ENCODE measurements at places on chromosomes 7 and 10. TPM values are rescaled to one million over a fixed set of nuclear protein-coding genes. Genes with fewer than 3 reads are reported as not detected.

The ITIH5 gene
- not detected for total RNA-seq

The SPDYE2 gene
- total RNA-seq = not detected

The MEST gene
- 49.5 TPM for total RNA-seq

The CRPPA gene
- 1.6 TPM for total RNA-seq

The FAM241B gene
- total RNA-seq = 18.0 TPM

The PCLO gene
- total RNA-seq = 2.4 TPM

The CCDC172 gene
- total RNA-seq = not detected

The CALHM3 gene
- 0.49 TPM for total RNA-seq

The PRPS1L1 gene
- not detected for total RNA-seq

The NAT16 gene
- 2.0 TPM for total RNA-seq

DNA sequence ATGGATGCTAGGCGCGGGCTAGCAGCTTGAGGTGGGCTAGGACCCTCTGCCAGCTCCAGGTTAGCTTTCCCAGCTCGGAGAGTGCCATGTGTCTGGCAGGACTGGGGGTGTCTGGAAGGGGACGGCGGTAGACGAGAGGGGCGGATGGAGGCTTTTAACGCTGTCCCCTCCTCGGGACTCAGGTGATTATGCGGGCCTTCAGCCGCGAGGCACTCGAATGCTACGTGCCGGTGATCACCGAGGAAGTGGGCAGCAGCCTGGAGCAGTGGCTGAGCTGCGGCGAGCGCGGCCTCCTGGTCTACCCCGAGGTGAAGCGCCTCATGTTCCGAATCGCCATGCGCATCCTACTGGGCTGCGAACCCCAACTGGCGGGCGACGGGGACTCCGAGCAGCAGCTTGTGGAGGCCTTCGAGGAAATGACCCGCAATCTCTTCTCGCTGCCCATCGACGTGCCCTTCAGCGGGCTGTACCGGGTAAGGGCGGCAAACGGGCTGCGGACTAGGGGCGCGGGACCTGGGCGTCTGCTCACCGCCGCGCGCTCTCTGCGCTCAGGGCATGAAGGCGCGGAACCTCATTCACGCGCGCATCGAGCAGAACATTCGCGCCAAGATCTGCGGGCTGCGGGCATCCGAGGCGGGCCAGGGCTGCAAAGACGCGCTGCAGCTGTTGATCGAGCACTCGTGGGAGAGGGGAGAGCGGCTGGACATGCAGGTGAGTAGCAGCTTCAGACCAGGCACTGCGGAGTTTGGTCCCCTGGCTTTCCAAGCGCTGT lies 1.1 kb downstream of the CYP26A1 start:
- 0 out of 2 replicates have a peak overlapping the region, but pooled peaks have one; percentile 60 for H3K4me3 ChIP-seq
- no peak for DNase-seq
- no peaks in the 10 kb centered on the region for H3K27me3 ChIP-seq
- H3K4me1 ChIP-seq = peaks cover 8% of the 10 kb centered on the region
- no peaks in the 10 kb centered on the region for H3K36me3 ChIP-seq

- H3K27ac ChIP-seq = 0 out of 2 replicates have a peak overlapping the region, but pooled peaks have one; percentile 20
- H3K4me1 ChIP-seq = no peaks in the 10 kb centered on the region
- H3K4me3 ChIP-seq = no peak overlapping the region
- DNase-seq = no peak
- H3K27me3 ChIP-seq = no peaks in the 10 kb centered on the region
- peaks cover 7% of the 10 kb centered on the region for H3K36me3 ChIP-seq
Measured at GRCh38 chr10:97676770-97677581, 10.1 kb downstream of the AVPI1 start.

DNA sequence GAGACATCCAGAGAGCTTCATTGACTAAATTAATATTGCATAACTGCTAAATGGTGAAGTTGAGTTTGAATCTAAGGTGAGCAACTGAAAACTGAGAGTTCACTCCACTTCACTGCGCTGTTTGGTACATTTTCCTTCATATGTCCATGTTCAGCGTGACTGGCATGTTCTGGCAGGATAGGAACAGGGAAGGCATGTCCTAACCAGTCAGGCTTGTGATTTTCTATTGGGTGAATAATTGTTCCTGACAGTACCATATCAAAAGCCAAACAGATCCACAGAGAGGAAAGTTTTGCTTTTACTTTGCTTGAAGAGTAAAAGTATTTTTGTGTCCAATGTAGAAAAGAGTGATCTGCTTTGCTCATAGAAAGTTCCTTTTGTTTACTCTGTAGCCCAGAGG lies 53.2 kb downstream of the WDFY4 start:
- H3K36me3 ChIP-seq = no peaks in the 10 kb centered on the region
- H3K27me3 ChIP-seq = peaks cover 47% of the 10 kb centered on the region
- H3K4me3 ChIP-seq = no peak overlapping the region
- no peaks in the 10 kb centered on the region for H3K4me1 ChIP-seq
- no peak for DNase-seq

GRCh38 chr7:4730276-4730675 lies 45.1 kb upstream of the AP5Z1 start:
- 0 out of 2 replicates have a peak, but pooled peaks cover 5% of the 10 kb centered on the region for H3K36me3 ChIP-seq
- DNase-seq = no peak
- no peaks in the 10 kb centered on the region for H3K27me3 ChIP-seq

GRCh38 chr7:42123716-42124115 lies 113.3 kb downstream of the GLI3 start:
- no peak for DNase-seq
- no peaks in the 10 kb centered on the region for H3K4me1 ChIP-seq
- H3K4me3 ChIP-seq = no peak overlapping the region
- no peak overlapping the region for H3K27ac ChIP-seq
- H3K27me3 ChIP-seq = no peaks in the 10 kb centered on the region

DNA sequence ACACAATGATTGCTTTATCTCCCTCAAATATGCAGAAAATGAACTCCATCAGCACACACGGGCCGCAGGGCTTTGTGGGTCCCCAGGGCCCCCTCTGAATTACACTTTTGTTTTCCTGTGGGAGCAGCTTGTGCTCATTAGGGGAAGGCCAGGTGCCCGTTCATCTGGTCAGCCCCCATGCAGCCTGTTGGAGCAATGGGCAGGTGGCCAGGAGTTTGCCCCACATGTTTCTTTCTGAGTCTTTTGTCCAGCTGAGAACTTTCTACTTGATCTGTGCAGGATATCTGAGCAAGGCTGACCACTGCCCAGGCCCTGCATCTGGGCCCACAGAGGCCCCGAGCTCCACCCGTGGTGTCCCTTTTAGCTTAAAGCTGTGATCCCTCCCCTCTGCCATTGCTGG lies 105.3 kb upstream of the FAM20C start:
- peaks cover 10% of the 10 kb centered on the region for H3K27me3 ChIP-seq
- H3K4me3 ChIP-seq = no peak overlapping the region
- no peaks in the 10 kb centered on the region for H3K36me3 ChIP-seq
- no peak for DNase-seq
- peaks cover 33% of the 10 kb centered on the region for H3K4me1 ChIP-seq
- H3K27ac ChIP-seq = no peak overlapping the region

- H3K27ac ChIP-seq = no peak overlapping the region
- no peak overlapping the region for H3K4me3 ChIP-seq
Measured at GRCh38 chr7:102106625-102107024, 180.0 kb upstream of the SH2B2 start.

DNA sequence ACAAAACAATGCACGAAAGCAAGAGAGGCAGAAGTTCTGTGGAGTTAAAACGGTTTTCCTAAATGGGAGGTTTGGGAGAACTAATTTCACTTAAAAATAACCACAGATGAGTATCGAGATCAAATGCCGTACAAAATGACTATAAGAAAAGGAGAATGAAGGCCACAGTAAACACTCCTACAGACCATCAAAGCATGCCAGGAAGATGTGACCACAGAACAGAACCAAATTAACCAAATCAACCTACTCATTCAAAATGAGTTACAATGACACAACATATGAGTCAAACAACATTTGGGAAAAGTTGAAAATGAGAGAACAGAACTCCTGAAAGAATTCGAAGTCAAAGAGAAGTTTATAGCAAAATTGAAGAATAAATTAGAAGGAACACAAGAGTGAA lies 24.3 kb upstream of the DOCK1 start:
- no peak overlapping the region for H3K27ac ChIP-seq
- H3K4me1 ChIP-seq = no peaks in the 10 kb centered on the region
- DNase-seq = no peak

GRCh38 chr10:47133871-47134570 lies 166.0 kb upstream of the GDF10 start:
- H3K36me3 ChIP-seq = no peaks in the 10 kb centered on the region
- no peaks in the 10 kb centered on the region for H3K27me3 ChIP-seq
- H3K27ac ChIP-seq = no peak overlapping the region
- no peak overlapping the region for H3K4me3 ChIP-seq
- DNase-seq = no peak

DNA sequence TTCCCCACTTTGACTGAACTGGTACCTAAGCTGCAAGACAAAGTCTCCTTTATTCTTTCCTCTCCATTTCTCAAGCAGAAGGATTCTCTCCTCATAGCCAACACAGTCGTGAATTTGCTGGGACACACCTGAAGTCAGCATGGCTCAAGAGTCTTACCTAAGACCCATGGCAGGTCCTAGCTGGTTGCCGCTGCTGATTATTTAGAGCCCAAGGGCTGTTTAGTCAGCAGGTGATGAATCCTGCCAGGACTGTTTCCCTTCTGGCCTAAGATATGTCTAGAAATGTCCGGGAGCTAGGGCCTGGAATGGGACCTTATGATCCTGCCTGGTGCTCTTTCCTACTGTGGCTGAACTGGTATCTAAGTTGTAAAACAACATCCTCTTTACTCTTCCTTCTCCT lies 82.8 kb downstream of the AHCYL2 start:
- H3K4me3 ChIP-seq = no peak overlapping the region
- DNase-seq = no peak
- H3K36me3 ChIP-seq = no peaks in the 10 kb centered on the region
- no peaks in the 10 kb centered on the region for H3K27me3 ChIP-seq
- H3K4me1 ChIP-seq = no peaks in the 10 kb centered on the region
- no peak overlapping the region for H3K27ac ChIP-seq

DNA sequence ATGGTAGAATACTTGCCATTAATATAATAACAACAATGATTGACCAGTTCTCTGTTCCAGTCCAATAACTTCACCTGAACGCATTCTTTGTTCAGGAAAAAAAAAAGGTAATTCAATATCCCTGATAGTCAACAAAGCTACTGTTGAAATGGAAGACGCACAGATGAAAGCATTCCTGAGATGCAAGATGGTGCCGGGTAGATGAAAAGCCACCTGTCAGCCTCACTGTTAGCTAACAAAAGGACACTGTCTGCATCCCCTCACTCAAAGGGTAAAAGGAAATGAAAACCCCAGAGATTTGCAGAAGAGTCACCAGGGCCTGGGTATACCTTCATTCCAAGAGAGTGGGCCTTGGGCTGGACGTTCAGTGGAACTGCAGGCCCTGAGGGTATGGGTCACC lies 357.4 kb downstream of the PLXNA4 start:
- H3K4me3 ChIP-seq = no peak overlapping the region
- no peak overlapping the region for H3K27ac ChIP-seq
- peaks cover 33% of the 10 kb centered on the region for H3K27me3 ChIP-seq

DNA sequence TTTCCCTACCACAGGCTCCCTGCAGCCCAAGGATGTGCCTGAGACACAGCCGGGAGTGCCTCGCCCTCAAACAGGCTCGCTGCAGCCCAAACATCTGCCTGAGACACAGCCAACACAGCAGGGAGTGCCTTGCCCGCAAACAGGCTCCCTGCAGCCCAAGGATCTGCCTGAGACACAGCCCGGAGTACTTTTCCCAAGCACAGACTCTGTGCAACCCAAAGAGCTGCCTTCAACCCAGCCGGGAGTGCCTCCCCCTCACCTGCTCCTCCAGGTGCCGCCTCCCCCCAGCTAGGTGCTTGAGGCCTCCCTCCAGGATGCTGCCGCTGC lies 42.9 kb downstream of the ANTXRL start:
- H3K4me1 ChIP-seq = no peaks in the 10 kb centered on the region
- no peaks in the 10 kb centered on the region for H3K36me3 ChIP-seq
- no peak for DNase-seq
- H3K27ac ChIP-seq = no peak overlapping the region
- H3K4me3 ChIP-seq = no peak overlapping the region
- H3K27me3 ChIP-seq = no peaks in the 10 kb centered on the region

GRCh38 chr7:129053938-129054437 lies 923 bp downstream of the TNPO3 start:
- H3K36me3 ChIP-seq = no peaks in the 10 kb centered on the region
- no peaks in the 10 kb centered on the region for H3K27me3 ChIP-seq
- H3K4me3 ChIP-seq = peak overlapping the region; percentile 95
- peak overlapping the region; percentile 91 for H3K27ac ChIP-seq
- peaks cover 14% of the 10 kb centered on the region for H3K4me1 ChIP-seq
- DNase-seq = no peak

DNA sequence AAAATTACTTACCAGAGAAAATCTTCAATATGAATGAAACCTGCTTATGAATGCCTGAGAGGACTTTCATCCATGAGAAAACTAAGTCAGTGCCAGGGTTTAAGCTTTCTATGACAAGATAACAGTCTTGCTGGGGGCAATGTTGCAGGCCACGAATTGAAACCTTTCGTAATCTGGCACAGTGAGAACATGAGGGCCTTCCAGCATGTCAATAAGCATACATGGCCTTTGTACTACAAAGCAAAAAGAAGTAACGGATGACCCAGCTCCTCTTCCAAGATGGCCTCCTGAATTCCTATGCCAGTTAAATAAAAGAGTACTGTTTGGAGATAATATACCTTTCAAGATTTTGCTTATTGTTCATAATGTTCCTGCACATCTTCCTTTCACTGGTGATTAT lies 270.6 kb upstream of the PHF14 start:
- H3K4me3 ChIP-seq = no peak overlapping the region
- no peaks in the 10 kb centered on the region for H3K36me3 ChIP-seq
- no peak overlapping the region for H3K27ac ChIP-seq
- H3K27me3 ChIP-seq = no peaks in the 10 kb centered on the region

- H3K27ac ChIP-seq = no peak overlapping the region
- no peak for DNase-seq
Measured at GRCh38 chr7:80589631-80590030, 48.8 kb upstream of the CD36 start.

- no peaks in the 10 kb centered on the region for H3K36me3 ChIP-seq
- peaks cover 15% of the 10 kb centered on the region for H3K4me1 ChIP-seq
- peak; percentile 8 for DNase-seq
- H3K4me3 ChIP-seq = peak overlapping the region; percentile 73
Measured at GRCh38 chr10:86400705-86401587, 34.4 kb upstream of the GRID1 start.
